ENCODE measurements at places on chromosomes 12 and 14.

DNA sequence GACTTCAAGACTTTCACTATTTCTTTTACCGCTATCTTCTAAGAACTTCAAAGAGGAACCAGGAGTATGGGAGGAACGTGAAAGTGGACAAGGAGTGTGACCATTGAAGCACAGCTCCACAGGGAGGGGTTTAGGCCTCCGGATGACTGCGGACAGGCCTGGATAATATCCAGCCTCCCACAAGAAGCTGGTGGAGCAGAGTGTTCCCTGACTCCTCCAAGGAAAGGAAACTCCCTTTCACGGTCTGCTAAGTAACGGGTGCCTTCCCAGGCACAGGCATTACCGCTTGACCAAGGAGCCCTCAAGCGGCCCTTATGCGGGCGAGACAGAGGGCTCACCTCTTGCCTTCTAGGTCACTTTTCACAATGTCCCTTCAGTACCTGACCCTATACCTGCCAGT lies 267.0 kb downstream of the RPL10L start:
- DNase-seq: no peak

- no peak for DNase-seq
Observed at GRCh38 chr14:60771117-60771516, 36.6 kb downstream of the MNAT1 start.

GRCh38 chr12:67599691-67600090 lies 48.9 kb upstream of the DYRK2 start:
- no peak for DNase-seq

GRCh38 chr14:103528146-103528586 lies 830 bp upstream of the TRMT61A start:
- no peak for DNase-seq

- DNase-seq: no peak
Observed at GRCh38 chr12:47249719-47250357, 170.1 kb upstream of the AMIGO2 start.

DNA sequence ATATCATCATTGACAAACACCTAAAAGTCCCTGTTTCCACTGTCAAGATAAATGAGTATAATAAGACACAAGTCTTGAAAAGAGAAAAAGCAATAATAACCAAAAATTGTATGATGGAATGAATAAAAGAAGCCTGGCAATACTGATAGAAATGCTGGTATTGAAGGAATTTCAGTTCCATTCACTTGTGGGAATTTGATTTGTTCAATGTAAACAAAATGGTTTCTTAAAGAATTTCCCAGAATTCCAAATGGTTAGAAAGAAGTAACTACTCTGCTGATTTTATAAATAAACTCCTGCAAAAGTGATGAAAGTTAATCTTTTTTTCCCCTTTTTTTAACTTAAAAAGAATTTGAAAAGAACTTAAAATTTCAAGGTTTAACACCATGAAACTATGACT lies 129.9 kb upstream of the PDZRN4 start:
- no peak for DNase-seq

DNA sequence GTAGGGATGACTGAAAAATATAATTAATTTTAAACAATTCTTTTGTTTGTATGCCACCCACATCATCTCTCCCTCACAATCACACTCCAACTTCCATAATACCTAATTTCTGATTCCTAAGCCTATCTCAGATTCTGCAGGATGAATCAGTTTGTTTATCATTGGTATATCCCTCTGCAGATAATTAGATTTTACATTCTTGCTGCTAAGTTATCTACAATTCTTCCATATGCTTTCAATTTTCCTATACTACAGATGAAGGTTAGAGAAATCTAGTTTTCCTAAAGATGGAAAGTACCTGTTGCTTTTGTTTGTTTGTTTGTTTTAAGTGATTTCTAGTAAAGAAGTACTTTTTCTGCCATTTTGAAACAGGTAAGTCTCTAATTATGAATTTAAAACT lies 105.3 kb downstream of the ANKS1B start:
- no peak for DNase-seq

DNA sequence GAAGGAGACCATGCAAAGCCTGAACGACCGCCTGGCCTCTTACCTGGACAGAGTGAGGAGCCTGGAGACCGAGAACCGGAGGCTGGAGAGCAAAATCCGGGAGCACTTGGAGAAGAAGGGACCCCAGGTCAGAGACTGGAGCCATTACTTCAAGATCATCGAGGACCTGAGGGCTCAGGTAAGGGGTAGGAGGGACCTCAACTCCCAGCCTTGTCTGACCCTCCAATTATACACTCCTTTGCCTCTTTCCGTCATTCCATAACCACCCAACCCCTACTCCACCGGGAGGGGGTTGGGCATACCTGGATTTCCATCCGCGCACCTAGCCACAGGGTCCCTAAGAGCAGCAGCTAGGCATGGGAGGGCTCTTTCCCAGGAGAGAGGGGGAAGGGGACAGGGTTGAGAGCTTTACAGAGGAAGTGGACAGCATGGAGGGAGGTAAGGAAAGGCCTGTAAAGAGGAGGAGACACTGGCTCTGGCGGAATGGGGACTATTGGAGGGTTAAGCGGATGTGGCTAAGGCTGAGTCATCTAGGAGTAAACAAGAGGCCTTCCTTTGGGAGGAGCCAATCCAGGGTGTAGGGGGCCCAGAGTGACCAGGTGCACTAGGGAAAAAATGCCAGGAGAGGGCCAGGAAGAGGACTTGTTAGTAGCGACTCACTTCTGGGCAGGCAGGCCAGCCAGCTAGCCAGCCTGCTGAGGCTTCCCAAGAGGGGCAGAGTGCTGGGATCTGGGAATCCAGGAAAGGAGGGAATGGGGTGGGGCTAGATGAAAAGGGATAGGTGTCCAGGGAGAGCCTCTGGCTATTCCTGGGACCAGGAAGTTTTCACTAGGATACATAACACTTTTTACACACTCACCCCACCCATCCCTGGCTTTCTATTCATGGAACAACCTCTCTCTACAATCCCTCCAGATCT lies 754 bp downstream of the KRT18 start:
- DNase-seq: no peak

- no peak for DNase-seq
Observed at GRCh38 chr14:68312300-68312699, 480.6 kb downstream of the ZFP36L1 start.

GRCh38 chr14:45793081-45793480 lies 540.1 kb upstream of the MIS18BP1 start:
- DNase-seq: no peak

DNA sequence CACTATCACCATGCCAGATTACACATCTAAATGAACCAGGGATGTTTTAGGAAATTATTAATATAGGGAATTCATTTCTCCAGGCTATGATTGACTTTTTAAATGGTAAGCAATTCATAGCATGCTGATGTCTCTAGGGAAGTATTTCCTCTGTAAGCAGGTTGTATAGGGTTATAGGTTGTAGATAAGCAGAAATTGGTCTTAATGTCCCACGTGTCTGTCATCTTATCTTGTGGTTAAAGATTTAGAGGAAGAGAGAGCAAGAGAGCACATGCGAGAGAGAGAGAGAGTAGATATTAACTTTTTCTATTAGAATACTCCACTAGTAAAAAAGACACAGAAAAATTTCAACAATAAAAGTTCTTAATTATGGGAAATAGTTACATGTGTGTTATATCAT lies 32.6 kb downstream of the TRHDE start:
- no peak for DNase-seq

DNA sequence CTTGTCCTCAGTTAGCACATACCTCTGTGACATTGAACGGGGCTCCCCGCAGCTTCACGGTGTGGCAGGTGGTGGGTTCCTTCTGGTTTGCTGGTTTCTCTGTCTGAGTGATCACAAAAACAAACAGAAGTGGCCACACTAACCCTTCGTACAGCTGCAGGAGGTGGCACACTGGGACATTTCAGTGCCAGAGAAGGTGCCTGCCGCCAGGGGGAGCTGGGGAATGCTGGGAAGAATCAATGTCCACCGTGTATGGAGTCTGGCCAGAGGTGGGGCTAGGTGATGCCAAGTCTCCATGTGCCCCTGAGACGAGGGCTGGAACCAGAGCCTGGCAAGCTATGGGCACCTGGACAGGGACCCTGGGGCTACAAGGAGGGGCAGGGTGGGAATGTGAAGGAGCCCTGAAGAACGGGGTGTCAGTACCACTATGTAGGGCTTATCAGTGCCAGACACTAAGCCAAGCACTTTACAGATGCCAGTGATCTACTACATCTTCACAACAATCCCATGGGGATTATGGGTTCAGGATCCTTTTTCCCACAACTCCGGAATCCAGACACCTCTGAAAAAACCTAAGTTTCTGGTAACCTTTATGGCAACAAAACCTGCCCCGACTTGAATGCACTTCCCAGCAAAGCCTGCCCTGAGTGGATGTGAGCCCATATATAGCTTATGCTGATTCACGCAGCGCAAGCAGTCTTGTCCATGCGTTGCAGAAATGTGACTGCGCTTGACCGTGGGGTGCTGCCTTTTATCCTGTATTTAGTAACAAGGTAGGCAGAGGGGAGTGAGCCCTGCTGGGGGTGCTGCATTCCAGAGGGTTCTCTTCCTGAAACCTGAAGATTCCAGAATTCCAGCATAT lies 10.8 kb downstream of the RBM19 start:
- no peak for DNase-seq

DNA sequence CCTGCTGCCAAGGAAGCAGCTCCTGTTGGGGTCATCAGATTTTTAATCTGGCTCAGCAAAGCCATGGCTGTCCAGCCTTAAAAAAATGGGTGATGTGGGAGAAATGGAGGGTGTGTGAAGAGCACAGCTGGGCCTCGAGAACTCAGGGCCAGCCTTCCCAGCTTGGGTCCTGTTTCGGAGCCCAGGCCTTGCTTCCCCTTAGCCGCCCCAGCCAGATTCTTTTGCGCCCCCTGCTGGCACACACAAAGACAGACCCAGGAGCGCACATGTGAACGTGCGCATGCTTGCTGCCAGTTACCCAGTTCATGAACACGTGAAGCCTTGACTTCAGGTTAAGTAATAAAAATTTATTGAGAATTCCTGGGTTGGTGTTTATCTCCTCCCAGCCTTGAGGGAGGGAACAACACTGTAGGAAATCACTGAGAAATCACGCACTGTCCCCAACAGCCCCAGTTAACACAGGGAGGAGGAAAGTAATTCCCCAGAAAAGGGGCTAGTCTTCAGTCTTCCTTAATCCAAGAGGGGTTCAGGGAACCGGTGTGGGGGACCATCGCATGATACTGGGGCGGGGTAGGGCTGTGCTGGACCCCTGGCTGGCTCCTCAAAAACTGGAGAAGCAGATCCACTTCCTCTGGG lies 5.3 kb downstream of the PHB2 start:
- DNase-seq: peak; percentile 86

GRCh38 chr14:22314183-22314820 lies 274.7 kb downstream of the DAD1 start:
- no peak for DNase-seq

GRCh38 chr12:121579190-121579791 lies 1.5 kb downstream of the KDM2B start:
- DNase-seq: peak; percentile 39

- DNase-seq: no peak
Observed at GRCh38 chr12:93802698-93803423, 125.7 kb downstream of the CRADD start.

- peak; percentile 88 for DNase-seq
Observed at GRCh38 chr12:46217541-46218321, 51.1 kb downstream of the SLC38A1 start.

GRCh38 chr12:77343291-77343690 lies 277.9 kb upstream of the E2F7 start:
- DNase-seq: no peak

DNA sequence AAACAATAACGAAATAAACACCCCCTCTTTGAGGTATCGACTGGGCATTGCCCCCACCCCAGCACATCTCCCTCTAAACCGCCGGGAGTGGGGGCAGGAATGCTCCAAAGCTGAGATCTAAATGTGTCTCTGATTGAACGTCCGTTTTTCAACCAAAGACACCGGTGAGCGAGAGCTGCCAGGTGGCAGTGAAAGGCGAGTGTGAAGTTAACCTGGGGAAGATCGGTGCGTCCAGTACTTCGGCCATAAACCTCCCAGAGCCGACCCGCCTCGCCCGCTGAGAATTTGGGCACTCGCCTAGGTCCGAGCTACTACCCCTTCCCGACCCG lies 625 bp downstream of the ANGEL1 start:
- no peak for DNase-seq

GRCh38 chr14:42719391-42719790 lies 1112.7 kb downstream of the LRFN5 start:
- no peak for DNase-seq

GRCh38 chr12:70520847-70521246 lies 116.4 kb downstream of the PTPRB start:
- DNase-seq: no peak

- no peak for DNase-seq
Observed at GRCh38 chr12:5430641-5431603, 986 bp upstream of the NTF3 start.

- no peak for DNase-seq
Observed at GRCh38 chr12:50232206-50232605, 51.1 kb downstream of the LIMA1 start.

GRCh38 chr12:82694970-82695369 lies 8.3 kb downstream of the TMTC2 start:
- DNase-seq: no peak

- no peak for DNase-seq
Observed at GRCh38 chr12:24240707-24241106, 291.2 kb upstream of the SOX5 start.

DNA sequence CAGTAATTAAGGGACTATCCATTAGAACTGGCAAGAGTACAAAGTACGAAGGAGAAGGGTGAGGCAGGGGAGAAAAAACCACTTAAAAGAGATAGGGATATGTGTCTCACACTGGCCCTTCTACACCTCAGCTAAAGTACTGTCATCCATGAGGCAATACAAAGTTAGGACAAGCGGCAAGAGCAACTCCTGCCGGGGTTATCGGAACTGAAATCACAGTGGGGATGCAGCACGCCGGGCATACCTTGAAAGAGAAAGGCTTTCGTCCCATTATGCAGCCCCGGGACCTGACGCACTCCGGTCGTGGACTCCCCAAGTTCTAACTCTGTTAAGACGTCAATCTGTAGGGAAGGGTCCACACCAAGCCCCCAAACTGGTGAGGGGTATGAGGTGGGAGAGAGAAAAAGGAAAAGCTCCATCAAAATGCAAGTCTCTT lies 1.1 kb downstream of the NELL2 start:
- DNase-seq: no peak

- DNase-seq: no peak
Observed at GRCh38 chr12:89451841-89452251, 72.8 kb downstream of the GALNT4 start.

GRCh38 chr12:1022032-1022970 lies 31.3 kb downstream of the ERC1 start:
- no peak for DNase-seq

- DNase-seq: no peak
Observed at GRCh38 chr12:132464820-132465219, 25.1 kb upstream of the FBRSL1 start.

GRCh38 chr14:94112513-94113063 lies 2.1 kb downstream of the IFI27 start:
- DNase-seq: no peak

DNA sequence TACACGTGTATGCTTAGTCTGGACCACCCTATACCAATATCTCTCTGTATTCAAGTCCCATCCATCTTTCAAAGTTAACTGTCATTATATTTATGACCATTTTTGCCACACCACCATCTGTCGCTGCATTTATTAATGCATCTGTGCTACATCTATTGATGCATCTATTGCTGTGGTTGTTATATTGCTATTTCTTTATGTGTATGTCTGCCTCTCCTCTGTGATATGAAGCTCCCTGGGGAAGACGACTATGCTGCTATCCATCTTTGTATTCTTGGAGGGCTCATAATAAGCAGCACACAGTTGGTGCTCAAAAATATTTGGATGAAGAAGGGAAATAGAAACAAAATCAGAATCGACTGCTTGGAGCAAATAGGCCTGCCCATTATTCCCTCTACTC lies 357.6 kb downstream of the RPS29 start:
- no peak for DNase-seq

GRCh38 chr12:113862590-113863454 lies 103.3 kb downstream of the RBM19 start:
- DNase-seq: no peak

- no peak for DNase-seq
Observed at GRCh38 chr14:51228890-51229289, 11.2 kb upstream of the TMX1 start.

Data from CD8-positive, alpha-beta memory T cell (primary cell).